ENCODE measurements at places on chromosomes 11 and 22.

- DNase-seq, result no peak
These were observed 9.8 kb upstream of the GRAMD4 start for GRCh38 chr22:46610356-46610755.

- no peak for DNase-seq
These were observed 102.9 kb upstream of the PLET1 start for GRCh38 chr11:112363527-112363926.

DNA sequence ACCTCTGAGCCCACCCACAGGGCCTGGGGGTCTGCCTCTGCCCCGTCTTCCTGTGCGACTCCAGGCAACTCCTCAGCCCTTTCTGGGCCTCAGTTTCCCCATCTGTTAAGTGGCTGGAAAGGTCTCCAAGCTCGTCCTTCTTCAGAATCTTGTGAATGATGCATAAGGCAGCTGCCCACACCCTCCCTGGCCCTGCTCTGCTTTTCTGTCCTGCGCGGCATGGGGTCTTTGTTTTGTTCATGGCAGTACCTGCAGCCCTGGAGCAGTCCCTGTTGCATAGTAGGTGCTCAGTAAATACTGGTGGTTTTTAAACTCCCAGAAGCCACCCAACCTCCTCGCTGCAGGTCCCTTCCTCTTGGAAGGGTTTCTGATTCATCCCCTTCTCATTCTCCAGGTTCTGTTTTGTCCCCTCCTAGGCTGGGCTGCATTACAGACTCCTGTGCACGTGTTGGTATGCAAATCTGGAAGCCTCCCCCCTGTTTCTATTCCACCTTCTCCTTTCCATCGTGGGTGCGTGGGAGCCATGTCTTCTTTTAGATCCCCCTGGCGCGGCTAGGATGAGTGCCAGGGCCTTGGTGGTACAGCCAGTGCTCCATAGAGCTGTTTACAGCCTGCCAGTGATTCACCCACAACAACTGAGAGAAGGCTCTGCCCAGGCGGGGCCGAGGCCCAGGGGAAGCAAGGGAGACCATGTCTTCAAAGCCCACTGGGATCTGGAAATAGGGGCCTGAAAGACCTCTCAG, 19.3 kb upstream of the SYT7 start:
- DNase-seq, result no peak

DNA sequence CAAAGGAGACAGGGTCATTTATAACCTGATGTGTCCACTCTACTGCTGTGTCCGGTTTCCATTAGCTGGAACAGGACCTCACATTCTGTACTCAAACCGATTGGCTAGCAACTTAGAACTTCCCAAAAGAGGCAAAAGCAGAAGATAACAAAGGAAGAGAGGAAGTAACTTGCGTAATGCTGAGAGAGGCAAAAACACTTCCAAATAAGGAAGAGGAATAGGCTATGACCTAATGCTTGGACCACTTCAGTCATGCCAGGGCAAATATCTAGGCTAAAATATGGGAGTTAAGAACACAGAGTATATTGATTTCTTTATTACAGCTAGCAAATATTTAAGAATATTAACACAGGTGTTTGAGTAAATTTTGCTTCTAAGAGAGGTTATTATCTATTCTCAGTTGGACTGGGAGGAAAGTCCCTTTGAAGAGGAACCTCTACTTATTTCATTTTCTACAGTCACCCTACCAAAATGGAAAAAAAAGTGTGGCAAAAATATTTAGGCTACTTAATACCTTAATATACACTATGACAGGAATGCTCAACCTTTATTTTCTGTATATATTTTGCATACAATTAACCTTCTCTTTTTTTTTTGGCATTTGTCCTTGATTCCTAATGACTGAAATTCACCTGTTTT, 499.8 kb upstream of the CHORDC1 start:
- DNase-seq, result no peak

DNA sequence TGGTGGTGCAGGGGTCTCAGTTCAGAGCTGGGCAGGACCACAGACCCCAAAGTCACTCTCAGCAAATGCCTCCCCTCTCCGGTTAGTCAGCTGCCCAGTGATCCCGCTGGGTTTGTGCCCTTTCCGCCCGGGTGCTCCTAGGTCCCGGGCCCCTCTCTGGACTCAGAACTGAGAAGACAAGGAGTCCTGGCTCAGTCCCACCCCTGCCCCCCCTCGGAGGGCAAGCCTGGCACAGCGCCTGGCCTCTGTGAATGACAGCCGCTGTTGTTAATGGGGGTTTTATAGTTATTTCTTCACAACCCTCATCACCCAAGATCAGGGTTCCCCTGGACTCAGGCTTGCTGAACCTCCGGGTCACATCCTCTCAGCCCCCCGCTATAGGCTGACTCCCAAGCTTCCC, 47.6 kb downstream of the ELFN2 start:
- DNase-seq, result no peak

- DNase-seq, result no peak
These were observed 204.0 kb downstream of the BRD1 start for GRCh38 chr22:49623715-49624114.

GRCh38 chr11:101030692-101031091, 98.9 kb downstream of the PGR start:
- no peak for DNase-seq

DNA sequence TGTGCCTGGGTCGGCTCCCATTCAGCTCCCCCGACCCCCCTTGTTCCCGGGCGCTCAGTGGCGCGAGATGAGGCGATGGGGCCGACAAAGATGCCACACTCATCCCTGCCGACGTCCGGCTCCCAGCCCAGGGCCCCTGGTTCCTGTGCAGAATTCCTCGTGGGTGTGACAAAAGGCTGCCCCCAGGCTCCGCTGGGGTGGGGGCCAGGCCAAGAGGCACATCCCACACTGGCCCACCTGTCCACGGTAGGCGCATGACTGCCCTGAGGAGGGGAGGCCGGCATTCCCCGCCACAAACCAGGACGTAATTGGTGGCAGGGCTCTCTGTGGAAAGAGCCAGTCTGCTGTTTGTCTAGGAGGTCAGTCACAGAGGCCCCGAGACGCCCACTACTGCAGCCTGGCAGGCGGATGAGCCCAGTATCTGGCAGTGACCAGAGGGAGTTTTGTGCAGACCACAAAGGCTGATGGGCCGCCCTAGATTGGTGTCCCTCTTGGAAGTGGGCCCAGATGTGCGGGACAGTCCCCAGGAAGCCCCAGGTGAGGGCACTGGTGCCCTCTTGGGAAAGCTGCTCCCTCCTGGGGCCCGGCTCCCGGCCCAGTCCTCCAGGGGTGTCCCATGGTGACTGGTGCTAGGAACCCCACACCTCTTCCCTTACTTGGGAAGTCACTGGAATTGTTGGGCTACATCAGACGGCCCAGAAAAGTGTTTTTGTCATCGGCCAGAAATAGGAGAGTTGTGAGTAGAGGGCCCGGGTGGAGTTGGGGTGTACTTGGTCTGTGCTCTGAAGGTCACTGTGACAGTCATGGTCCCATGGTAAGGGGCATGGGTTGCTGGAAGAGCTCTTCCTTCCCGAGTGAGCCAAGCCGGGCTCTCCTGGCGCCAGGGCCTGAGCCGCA, 5.8 kb downstream of the CCND1 start:
- no peak for DNase-seq

- no peak for DNase-seq
These were observed 1.9 kb upstream of the SSTR3 start for GRCh38 chr22:37213941-37214730.

- no peak for DNase-seq
These were observed 40.1 kb downstream of the BID start for GRCh38 chr22:17734187-17734586.

DNA sequence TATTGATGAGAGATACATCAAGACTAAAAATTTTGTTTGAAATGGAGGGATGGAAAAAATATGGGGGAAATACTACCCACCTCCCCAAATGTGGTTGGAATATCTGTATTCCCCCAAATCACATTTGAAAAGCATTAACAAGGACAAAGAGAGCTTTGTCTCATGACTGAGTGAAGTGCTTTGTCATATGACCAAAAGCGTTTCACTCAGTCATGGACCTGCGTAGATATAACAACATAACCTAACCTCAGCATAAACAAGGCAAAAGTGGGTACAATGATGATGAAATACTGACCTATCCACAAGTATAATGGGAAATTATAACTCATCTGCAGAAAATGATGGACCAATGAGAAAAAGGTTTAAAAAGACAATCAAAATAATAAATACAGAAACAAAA, 418.3 kb downstream of the TBC1D22A start:
- no peak for DNase-seq

- no peak for DNase-seq
These were observed 19.8 kb downstream of the SLCO2B1 start for GRCh38 chr11:75170516-75171201.

DNA sequence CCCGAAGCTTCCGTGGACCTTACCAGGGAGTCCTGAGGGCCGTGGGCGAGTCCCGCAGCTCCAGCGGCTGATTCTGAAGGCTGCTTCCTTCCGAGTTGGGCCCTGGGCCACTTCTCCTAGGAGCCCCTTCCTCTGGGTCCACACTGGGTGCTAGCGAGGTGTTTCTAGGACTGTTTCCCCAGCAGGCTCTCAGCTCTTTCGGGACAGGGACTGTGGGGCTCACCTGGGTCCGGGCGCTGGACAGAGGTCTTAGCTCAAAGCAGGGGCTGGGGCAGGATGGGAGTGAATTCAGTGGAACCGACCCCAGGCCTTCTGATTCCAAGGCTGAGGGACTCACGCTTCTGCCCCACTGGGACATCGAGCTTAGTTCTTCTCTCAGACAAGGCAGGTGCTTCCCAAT, 29.3 kb upstream of the CSNK1E start:
- DNase-seq, result no peak

DNA sequence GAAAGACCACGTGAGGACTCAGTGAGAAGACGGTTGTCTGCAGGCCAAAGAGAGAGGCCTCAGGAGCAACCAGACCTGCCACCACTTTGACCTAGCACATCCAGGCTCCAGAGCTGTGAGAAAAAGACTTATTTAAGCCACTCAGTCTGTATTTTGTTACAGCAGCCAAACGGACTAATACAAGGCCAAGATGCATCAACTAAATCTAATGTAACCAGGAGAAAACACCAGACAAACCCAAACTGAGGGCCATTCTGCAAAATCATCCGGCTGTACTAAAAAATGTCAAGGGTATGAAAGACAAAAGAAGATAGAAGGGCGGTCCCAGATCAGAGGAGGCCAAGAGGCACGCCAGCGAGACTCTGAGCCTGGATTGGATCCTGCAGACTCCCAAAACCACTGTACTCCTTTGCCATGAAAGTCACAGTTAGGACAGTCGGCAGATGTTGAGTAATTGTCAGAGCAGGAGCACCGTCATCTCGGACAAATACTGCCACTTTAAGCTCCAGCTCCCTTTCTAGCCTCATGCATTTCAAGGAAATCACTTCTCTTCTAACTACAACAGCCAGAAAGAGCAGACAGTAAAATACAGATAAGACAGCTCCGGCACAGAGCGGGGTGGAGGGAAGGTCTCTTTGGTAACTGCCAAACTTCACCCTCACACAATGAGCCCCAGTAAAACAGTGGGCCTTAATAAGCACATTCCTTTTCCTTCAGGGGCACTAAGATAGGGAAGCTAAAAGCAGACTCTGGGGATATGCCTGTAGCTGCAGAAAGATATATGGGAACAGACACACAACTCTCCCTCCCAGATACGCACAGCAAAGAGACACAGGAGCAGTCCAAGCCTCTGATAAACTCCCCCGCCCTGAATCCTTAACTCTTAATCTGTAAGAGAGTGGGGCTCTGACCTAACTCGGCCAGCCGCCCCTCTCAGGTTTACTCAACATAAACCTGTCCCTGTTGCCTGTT, 3.5 kb upstream of the ZP1 start:
- DNase-seq, result no peak

- no peak for DNase-seq
These were observed 18.9 kb upstream of the SLC22A12 start for GRCh38 chr11:64572143-64572542.

DNA sequence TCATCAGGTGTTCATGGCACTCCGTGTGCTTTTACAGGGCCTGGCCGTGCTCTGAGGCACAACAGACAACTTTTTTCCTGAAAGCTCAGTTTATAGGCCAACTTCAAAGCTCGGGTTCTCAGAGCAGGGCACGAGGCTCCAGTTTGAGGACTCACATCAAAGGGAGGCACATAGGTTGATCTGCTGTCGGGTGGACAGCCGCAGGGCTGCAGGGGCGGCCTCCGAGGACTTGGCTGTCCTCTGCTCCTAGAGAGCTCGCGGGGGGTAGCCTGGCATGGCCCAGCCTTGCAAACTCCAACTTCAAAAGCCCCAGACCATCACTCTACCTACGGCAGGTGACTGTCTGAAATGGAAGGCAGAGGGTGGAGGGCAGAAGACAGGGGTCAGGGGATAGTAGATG, 31.6 kb downstream of the C11orf58 start:
- no peak for DNase-seq

DNA sequence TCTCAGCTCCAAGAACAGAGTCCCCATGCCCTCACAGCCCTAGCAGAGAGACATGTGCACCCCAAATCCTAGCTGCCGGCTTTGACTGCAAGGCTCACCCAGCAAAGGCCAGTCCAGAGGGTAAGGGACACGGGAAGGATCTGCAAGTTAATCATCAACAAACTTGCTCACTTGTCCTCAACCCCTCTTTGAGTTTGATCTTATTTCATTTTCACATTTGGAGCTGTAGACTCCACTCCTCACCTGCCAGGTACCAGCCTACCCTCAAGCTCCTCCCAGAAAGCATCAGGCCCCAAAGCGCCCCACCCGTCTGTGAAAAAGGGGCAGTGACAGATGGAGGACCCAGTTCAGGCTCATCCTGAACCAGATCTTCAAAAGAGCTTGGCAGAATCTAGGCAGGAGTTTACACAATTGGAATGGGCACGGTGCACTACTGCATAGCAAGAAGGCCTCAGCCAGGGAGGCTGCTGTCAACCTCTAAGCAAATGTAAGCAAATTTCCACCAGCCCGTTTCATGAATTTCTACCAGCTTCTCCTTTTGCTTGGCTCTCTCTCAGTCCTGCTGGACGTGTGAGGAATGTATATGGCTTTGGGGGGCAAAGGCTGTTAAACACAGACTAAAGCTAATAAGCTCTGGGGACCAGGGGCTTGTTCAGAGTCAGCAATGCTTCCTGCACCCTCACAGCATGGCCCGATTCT, 5.5 kb downstream of the EHD1 start:
- DNase-seq, result no peak

DNA sequence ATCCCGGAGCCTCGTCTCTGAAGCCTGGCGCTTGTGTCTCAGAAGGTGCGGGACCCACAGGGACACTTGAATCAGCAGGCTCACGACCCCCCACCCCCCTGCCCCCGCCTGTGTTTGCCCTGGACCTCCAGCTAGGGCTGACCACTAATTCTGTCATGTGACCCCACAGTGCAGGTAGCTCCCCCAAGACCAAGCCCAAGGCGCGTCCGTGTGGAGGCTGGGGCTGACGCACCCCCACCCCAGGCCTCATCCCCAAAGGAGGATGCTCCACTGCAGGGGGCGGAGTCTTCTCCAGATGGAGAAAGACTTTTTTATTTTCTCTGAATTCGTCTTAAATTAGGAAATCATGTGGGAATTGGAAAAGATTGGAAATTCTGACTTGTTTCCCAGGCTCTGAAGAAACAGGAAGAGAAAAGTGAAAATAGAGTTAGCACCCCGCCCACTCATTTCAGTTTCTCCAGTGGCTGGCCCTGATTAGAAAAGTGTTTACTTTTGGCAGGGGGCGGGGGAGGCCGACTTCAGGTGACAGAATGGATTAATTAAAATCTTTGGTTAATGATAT, 1.0 kb upstream of the RELA start:
- DNase-seq, result no peak

- no peak for DNase-seq
These were observed 29.8 kb downstream of the MTMR3 start for GRCh38 chr22:29912605-29913398.

Data from DMS153 (cell line).